Hypothalamus (tissue), 51 donors: ENCODE measurements at places on chromosomes 3 and 15.
A peak's percentile ranks its signal among the peaks of the same experiment; 100 is the strongest.

DNA sequence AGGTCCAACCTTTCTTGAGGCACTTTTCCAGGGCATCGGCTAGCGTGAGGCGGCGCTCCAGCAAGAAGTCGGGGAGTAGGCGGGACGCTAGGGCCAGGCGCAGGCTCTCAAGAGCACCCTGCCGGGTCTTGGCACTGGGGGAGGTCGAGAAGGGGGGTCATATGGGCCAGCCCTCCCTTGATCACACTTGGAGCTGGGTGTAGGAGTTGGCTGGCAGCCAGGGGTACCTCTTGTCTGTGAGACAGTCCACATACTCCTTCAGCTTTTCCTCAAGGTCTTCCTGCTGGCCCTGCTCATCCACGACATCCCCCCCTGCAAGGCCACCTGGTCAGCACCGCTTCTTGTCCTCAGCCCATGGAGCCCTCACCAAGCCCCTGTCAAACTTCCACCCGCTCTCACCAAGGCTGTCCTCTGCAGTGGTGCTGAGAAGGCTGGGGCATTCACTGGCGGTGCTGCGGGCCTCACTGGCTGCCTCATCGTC is 2.0 kb downstream of the IFRD2 start:
- DNase-seq = no peak

DNA sequence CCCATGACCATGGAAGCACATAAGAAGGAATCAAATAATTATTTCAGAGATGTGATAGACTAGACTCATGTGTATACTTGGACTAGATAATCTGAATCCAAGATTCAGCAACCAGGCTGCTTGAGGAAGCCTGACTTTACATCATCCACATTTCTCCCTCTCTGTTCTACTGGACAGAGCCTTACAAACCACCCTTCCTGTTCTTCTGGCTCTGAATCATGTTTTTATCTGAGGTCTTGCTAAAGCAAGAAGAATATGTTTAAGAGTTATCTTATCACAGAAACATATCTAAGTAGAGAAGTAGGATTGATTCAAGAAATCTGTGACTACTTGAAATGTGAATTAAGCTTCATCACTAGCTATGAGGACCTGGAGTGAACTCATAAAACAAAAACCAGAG is 71.1 kb upstream of the SLC24A5 start:
- DNase-seq = no peak

- no peak for DNase-seq
Measured at GRCh38 chr15:58298879-58299850, 132.6 kb upstream of the LIPC start.

DNA sequence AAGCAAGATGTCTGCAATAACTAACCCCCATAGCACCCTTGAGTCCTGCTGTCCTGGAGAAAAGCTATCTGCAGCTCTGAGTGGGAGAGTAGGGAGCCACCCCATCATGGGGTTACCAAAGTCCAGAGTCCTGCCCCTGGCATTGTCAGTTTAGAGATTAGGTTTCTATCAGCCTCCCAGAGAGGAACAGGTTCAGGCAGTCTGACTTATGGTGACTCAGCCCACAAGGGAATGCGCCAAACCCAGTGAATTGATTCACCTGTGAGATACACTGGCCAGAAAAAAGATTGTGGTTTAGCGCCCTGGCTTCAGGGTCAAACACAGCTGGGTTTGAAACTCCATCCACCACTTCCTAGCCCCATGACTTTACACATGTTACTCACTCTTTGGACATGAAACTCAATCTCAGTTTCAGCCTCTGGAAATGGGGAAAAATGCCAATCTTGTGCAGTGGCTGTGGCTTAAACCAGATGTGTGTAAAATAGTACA is 263.6 kb upstream of the HES1 start:
- no peak for DNase-seq

DNA sequence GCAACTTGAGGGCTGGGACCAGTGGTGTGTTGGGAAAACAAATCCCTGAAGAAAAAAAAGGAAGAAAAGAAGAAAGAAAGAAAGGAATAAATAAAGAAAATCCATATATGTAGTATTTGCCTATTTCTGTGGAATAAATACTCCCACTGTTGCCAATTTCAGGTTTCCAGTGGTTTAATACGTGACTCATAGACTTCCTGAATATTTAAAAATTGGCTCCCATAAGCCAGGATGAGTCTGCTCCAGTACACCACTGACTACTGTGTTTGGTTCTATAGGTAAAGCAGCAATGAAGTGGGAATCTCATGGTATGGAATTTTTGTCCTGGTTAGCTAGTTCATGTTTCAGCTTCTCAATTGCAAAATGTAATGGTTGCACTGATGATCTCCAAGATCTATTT is 31.6 kb downstream of the PYDC2 start:
- DNase-seq = no peak

DNA sequence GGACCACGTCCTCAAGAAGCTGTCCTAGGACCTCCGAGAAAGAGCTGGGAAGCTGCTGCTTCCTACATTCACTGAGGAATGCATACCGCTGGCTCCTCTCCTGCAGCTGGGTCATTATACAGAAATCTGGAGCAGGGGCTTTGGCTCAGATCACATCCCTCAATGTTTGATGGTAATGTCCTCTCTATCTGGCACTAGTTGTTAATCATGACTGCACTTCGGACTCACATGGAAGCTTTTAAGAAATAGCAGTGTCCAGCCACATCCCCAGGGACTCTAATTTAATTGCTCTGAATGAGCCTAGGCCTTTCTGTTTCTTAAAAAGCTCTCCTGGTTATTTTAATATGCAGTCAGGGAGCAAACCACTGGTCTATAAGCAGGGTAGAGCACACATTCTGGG is 25.7 kb upstream of the MYRIP start:
- DNase-seq = no peak

DNA sequence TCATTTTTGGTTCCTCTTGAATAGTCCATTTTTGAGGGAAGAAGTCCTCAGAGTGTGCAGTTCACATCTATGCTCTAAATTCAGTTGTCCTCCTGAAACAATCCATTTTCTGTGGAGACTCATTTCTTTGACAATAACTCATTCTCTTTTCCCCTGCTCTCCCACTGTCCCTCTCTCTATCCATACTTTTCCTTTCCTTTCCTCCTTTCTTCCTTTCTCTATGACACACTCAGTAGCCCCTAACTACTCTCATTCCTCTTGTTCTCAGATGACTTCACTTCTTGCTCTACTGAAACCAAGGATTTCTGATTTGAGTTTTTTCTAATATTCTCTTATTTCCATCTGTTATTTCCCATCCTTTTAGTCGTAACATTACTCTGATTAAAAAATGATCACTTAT is 16.7 kb upstream of the MEIS2 start:
- no peak for DNase-seq

DNA sequence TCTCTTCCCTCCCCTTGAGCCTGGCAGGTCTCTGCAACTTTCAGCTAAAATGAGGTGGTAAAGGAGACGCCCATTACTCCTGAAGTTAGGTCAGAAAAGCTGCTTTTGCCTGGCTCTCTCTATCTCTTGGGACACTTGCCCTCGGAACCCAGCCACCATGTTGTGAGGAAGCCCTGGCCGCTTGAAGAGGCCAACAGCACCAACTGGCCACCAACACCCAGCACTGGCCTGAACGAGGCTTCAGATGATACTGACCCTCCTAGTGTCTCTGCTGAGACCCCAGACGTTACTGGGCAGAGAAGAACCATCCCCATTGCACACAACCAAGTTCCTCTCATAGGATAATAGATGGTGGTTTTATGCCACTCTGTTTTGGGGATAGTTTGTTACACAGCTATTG is 49.5 kb upstream of the PCSK6 start:
- no peak for DNase-seq

DNA sequence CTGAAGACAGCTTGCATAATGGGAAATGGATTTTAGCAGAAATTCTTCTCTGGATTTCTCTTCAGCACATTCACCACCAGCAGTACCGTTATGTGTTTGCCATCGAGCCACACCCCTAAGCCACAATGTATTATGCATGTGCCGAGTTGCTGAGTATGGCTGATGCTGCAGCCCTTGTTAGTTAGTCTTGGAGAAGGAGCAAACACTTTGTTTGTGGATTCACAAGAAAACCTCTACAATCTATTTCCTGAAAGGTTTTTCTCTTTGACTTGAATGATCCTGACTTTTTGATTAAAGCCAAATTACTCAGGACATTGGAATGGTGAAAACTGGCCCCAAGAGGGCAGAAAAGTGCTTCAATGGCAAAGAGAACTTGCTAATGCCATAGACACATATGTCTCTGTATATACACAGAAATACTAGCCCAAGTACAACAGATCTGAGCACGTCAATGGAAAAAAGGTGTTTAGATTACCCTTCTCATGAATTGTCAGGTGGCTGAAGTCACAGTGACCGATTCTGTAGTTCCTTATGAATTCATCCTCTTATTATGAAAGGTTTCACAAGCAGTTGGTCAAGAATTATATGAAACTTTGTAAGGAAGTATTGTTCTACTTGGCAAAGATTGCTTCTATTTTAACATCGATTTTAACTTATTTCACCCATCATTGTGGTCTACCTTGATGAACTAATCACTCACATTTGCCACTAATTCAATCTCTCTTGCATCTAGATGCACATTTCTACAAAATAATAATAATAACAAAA is 103.0 kb downstream of the P3H2 start:
- peak; percentile 3 for DNase-seq

GRCh38 chr15:70935631-70936030 is 43.0 kb downstream of the LRRC49 start:
- DNase-seq = no peak

GRCh38 chr15:67717776-67718175 is 107.5 kb upstream of the SKOR1 start:
- no peak for DNase-seq

GRCh38 chr15:93250950-93251349 is 161.9 kb upstream of the RGMA start:
- DNase-seq = no peak

DNA sequence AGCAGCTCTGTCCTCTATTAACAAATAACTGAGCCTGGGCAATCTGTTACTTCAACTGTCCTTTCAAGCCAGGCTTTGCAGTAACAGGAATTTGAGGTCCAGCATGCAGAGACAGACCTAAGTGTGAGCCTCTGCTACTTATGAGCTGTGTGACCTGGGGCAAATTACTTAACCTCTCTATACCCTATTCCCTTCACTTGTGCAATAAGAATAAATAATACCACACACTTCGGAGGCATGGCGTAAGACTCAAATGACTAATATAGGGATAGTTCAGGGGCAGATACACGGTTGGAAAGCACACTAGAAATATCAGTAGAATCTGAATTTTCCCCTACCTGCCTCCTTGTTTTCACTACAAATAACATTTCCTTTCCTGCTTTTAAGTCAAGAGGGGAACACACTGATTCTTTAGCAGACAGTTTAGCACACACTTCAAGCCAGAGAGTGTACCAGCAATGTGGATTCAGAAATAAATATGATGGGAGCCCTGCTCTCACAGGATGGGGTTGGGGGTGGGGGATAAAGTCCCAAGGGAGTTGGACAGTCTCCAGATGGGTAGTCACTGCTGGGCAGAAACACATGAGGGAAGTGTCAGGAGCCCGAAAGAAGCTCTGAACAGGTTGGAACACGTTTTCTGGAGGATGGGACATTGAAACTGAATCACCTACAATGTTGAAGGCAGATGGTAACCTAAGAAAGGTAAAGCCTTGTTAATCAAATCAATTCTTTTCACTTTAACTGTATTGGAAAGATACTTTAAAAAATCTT is 61.8 kb upstream of the RBP1 start:
- DNase-seq = no peak

GRCh38 chr3:192409201-192409837 is 318.0 kb downstream of the FGF12 start:
- DNase-seq = peak; percentile 4

DNA sequence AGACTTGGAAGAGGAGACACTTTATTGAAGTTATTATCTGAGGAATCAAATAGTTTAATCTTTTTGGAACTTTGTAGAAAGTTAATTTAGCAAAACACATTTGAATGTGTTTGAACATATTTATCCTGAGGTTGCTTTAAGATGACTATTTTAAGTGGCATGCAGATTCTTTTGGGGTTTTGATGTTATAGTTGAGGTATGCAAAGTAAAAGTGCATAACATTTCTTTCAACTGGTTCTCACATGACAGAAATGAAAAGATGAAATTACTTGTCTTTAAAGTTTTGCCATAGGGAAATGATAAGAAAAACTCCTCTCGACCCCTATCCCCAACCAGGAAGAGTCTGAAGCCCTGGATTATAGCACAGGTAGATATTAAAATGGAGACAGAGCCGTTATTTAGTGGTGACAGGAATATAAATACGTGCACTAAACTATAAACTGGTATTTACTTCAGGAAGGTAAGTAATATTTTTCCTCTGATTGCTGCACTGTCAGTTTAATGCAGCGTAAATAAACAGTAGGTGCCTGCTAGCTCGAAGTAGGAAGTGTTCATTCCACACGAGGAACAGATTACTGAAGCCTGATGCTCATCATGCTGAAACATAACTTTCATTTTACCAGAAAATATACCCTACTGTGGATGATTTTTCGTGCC is 15.1 kb upstream of the SATB1 start:
- no peak for DNase-seq

GRCh38 chr3:126752303-126753190 is 48.5 kb downstream of the CHCHD6 start:
- DNase-seq = no peak

DNA sequence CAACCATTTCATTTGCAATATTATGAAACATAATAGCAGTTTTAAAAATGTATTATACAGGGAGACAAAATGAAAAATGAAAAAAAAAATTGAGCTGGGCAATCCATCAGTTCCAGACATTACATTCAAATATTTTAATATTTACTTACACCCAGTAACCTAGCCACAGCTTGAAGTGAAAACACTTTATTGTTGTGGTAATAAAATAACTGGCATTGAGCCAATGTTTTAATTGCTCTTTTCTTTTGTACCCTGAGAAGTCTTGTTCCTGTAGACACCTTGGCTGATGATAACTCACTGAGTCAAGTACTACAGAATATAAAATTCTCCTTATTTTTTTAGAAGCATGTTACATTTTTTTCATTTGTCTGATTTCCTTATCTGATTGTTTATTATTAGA is 180.6 kb downstream of the ROBO1 start:
- no peak for DNase-seq

DNA sequence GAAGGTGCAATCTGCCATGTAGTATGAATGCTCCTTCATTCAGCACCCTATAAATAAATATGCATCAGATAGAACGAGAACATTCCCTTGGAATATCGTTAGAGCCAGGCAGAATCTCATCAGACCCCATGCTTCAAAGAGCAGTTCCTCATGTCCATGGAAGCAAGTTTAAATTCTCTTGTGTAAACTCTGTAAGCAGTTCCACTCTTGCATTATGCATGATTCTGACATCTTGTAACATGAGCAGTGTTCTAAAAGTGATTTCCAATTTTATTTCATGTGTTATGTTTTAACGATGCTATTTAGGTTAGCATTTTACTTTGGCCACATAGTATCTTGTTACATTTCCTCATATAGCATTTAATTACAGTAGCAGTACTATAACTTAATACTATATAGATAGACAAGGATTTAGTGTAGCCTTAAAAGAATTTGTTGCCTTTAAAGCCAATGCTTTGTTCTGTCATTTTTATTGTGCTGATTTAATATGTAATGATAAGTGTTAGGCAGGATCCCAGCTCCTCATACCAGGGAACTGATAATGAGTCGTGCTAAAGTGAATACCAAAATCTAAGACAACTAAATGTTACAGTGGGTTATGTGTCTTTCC is 161.2 kb upstream of the NECTIN3 start:
- no peak for DNase-seq
